Colonic mucosa (tissue), 4 donors: ENCODE measurements at places on chromosomes 5 and 9.

- peak; percentile 49 for DNase-seq
These were observed 8.5 kb downstream of the AMBP start for GRCh38 chr9:114069476-114070187.

GRCh38 chr5:33937707-33938506 is 1.7 kb downstream of the RXFP3 start:
- no peak for DNase-seq

DNA sequence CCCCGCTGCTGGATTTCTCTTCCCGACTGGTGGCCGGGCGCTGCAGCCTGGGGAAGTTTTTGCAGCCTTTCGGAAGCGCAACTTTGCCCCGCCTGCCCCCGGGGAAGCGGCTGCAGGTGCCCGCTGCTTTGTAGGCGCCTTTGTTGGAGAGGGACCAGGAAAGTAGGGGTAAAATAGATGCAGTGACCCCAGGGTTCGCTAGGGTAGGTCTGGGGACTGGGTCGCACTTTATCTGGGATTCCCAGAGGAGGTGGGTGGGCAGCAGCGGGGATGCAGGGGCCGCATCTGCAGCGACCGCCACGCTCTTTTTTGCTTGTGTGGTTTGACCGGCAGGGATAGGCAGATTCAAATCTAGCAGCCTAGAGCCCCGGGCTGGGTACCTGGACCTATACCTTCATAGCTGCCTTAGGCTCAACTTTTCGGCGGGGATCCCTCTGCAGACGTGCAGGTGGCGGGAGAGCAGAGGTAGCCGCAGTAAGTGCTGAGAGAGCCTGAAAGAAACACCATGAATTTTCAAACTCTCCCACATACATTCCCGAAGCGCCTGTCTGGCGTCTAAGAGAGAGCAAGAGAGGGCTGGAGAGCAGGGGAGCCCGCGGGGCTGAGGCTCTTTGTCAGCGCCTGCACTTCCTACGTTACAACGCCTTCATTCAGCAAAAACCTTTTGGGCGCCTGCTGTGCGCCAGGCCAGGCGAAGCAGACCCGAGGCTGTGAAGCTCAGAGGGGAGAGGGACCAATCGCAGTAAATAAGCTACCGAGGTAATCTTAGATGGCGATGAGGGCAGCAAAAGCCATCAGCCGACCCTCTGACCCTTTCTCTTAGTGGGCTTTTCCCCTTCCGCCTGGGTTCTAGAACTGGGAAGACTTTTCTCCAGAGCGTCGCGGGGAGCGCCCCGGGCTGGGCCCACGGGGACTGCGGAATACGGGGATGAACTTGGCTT is 642 bp downstream of the SV2C start:
- no peak for DNase-seq

DNA sequence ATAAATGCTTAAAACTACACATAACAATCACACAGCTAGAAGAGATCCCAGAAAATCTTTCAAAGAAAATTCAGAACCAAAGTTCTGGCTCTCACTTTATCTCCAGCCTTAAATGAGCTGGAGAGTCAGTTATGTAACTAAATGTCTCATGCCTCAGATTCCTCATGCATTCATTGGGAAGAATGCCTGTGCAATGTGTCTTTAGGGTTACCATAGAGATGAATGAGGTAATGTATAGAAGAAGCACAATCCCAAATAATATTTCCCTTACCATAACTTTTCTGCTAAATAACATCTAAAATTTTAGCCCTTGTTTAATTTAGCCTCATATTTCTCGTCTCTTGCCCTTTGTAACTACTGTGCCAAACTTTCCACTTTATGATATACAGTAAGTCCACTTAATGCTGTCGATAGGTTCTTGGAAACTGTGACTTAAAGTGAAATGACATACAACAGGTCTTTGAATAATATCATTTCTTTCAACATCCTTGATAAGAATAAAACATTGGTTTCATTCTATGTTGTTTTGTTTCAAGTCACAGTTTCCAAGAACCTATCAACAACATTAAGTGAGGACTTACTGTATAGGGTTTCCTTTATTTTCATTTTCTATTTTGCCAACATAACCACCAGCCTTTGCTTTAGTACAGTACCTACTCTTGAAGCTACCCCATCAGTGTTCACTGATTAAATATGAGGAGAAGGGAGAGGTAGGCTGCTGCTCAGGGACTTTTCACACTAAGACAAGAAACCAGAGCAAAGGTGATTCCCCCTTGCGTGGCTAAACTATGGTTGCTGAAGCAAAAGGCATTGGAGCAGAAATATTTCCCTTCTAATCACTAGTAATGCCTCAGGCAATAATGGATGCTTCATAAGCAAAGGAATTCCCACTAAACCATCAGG is 295.7 kb upstream of the PTGER4 start:
- no peak for DNase-seq

DNA sequence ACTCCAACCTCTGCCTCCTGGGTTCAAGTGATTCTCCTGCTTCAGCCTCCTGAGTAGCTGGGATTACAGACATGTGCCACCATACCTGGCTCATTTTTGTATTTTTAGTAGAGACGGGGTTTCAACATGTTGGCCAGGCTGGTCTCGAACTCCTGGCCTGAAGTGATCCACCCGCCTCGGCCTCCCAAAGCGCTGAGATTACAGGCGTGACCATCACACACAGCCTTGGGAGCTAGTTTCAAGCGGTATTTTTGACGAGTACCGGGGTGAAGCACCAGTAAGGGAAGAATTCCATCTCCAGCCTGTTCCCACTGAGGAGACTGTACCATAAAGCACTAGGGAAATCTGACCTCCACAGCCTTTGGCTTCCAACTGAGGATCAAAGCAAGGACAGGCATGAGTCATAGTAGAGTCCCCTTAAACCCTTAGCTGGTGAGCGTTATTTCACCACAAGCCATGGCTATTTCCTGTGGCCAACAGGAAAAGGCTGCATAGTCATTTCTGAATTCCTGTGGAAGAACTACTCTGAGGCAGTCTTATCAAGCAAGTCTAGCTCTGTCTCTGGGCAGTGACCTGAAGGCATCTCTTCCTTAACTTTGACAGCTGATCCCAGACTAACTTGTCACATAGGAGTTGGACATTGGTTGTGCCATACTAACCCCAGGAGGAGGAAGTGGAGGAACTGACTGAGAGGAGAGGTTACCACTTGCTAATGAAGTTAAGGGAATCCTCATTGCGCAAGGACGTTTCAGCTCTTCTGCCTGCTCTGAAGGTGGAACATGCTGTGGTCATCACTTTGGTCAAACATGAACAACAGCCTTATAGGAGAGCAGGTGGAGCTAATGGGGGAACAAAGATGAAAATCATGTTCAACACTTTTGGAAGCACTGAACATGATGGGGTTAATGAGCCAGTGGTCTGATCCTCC is 85.8 kb upstream of the DMRT1 start:
- DNase-seq, result no peak

GRCh38 chr5:171462928-171463861 is 43.7 kb downstream of the FGF18 start:
- DNase-seq, result no peak

GRCh38 chr5:152560512-152561137 is 155.5 kb upstream of the NMUR2 start:
- DNase-seq, result peak; percentile 33

DNA sequence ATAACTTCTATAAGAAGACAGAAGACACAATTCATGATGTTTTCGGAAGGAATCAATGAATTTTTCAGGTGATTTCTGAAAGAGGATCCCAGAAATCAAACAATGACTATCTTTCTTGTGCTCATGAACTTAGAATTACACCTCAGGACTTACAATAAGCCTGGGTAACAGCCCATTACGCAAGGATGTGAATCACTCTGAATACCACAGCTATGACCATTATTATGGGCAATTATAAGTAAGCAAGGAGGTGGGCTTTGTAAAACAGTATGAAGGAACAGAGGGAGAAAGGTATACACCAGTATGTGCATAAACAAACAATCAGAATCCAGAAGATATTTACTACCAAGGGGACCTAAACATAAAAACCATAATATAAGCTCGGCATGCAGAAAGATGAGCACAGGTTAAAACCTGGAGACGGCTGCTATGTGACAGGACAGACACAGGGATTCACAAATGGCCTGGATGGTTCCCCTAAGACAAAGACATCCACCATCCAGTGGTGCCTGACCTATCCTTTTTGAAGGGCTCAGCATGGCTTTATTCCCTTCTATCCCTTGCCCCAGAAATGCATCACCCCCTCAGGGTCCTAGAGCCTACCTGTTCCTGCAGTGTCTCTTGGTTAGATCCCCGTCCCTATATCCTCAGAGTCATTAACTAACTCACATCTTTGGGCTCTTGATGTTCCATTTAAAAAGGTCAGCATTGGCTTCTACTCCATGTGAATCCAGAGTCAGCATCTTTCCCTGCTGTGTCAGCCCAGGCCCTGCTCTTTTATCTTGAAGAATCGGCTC is 21.8 kb upstream of the PPP2CA start:
- no peak for DNase-seq

GRCh38 chr5:89871906-89872305 is 537.6 kb downstream of the CETN3 start:
- DNase-seq, result no peak

GRCh38 chr5:14457476-14457875 is 124.1 kb upstream of the OTULINL start:
- no peak for DNase-seq
